Tongue (tissue), 3 donors: ENCODE measurements at places on chromosomes 16 and 17. TPM values are rescaled to one million over a fixed set of nuclear protein-coding genes. Genes with fewer than 3 reads are reported as not detected.
A peak's percentile ranks its signal among the peaks of the same experiment; 100 is the strongest.

- no peak for DNase-seq
Observed at GRCh38 chr16:12406158-12406557, 397.5 kb downstream of the CPPED1 start.

GRCh38 chr17:48825446-48826381 is 5.1 kb upstream of the CALCOCO2 start:
- DNase-seq, result no peak

DNA sequence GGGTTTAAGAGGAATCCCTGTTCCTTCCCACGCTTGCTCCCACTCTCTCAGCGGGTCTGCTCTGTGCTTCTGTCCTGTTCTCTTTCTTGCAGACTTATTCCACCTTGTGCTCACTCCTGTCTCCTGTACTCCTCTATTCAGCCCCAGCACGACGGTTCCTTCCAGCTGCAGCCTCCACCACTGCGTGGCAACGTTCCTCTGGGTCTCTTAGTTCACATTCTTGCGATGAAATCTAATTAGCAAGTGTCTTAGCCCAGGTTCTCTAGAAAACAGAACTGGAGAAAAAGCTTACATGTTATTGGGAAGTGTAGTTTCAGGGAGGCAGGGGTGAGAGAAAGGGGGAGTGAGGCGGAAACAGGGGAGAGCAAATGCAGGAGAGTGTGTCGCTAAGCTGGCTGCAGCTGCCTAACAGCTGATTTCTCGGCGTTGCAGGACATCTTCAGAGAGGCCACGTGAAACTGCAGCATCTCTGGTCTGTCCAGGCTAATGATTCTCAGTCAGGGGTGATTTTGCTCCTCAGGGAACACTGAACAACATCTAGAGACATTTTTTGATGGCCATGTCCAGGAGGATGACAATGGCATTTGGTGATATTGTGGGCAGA is 213.2 kb upstream of the NLRP1 start:
- DNase-seq, result peak; percentile 53

GRCh38 chr17:77914385-77915254 is 43.9 kb upstream of the TNRC6C start:
- peak; percentile 96 for DNase-seq

GRCh38 chr17:33277436-33278100 is 15.5 kb downstream of the ASIC2 start:
- peak; percentile 6 for DNase-seq

- no peak for DNase-seq
Observed at GRCh38 chr16:75218256-75219076, at the start of gene CTRB1. Gene CTRB1, plus strand, starts transcription at chr16:75218988. Its CDS starts 20 bp downstream, at chr16:75219008.

DNA sequence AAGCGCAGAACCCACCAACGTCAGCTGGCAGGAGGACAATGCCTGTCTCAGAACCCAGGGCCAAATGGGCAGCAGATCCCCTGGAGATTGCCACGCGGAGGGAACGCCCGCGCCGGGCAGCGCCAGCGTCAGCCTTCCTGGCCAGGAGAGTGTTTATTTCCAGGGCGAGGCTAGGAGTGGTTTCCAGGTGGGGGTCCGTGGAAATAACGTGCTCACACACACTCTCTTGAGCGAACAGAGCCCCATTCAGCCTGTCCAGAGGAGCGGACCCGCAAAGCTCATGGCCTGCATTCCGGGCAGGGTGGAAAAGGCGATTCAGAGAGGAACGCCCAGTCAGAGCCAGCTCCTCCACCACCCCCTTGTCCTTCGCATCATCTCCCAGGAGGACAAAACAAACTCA is 40.3 kb downstream of the SDK2 start:
- DNase-seq, result peak; percentile 54

- peak; percentile 44 for DNase-seq
Observed at GRCh38 chr16:29825145-29826044, 5.1 kb downstream of the MVP start.

- DNase-seq, result no peak
Observed at GRCh38 chr16:57314161-57314785, 29.8 kb upstream of the PLLP start.

The CES3 gene
- total RNA-seq, result 1.8 TPM

The GNG13 gene
- total RNA-seq, result not detected
